ENCODE measurements at places on chromosomes 6 and 20. TPM values are rescaled to one million over a fixed set of nuclear protein-coding genes. Genes with fewer than 3 reads are reported as not detected.
A peak's percentile ranks its signal among the peaks of the same experiment; 100 is the strongest.

- no peak for DNase-seq
These were observed 1.4 kb downstream of the PIM1 start for GRCh38 chr6:37171201-37171969.

DNA sequence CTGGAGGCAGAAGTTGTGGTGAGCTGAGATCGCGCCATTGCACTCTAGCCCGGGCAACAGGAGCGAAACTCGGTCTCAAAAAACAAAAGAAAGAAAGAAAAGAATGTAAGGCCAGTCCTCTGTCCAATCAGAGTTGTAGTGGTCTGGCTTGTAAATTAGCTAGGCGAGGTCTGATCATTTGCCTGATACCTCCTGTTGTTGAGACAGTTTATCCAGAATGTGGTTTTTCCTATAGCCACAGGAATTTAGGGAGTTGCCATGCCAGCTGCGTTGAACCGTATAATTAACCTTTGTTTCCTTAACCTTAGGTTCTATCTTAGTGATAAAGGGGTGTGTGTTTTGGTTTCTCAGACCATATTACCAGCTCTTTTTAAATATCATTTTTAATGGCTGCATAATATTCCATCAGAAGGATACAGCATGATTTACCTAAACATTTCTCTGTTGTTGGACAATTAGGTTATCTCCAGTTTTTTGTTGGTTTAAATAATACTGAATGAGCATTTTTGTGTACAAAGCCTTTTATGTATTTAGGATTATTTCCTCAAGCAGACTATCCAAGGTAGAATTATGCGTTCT is 11.7 kb upstream of the PPARD start:
- DNase-seq, result no peak

DNA sequence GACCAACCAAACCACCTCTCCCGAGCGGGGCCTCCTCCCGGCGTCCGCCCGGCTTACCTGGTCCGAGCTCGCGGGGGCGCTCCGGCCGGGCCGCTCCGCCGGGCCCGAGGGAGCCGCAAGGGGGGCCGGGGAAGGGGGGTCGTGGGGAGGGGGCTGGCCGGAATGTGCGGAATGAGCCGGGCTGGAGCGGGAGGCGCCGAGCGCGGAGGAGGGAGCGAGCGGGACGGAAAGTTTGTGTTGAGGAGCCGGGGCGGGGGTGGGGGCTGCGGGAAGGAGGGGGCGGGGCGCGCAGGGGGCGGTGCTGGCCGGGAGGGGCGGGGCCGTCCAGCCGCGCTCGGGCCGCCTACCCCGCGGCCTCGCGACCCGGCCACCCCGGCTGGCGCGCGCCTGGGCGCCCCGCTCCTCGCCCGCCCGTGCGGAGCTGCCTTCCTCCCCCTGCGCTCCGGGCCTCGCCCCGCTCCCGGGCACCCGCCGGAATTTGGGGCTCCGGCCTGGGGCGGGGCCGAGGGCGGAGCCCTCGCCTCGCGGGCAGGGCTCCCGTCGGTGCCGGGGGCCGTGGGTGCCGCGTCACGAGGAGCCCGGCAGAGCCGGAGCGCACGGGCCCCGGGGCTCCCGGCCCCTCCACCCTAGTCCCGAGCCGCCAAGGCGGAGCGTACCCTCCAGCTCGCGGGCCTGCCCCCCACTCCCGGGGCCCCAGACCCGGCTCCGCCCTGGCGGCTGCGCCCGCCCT is at the start of gene TEAD3:
Gene TEAD3, minus strand, starts transcription at position 239 of the 730 bp plus-strand sequence.
- DNase-seq, result no peak

GRCh38 chr6:64786736-64787135 is 920.3 kb downstream of the EYS start:
- DNase-seq, result no peak

DNA sequence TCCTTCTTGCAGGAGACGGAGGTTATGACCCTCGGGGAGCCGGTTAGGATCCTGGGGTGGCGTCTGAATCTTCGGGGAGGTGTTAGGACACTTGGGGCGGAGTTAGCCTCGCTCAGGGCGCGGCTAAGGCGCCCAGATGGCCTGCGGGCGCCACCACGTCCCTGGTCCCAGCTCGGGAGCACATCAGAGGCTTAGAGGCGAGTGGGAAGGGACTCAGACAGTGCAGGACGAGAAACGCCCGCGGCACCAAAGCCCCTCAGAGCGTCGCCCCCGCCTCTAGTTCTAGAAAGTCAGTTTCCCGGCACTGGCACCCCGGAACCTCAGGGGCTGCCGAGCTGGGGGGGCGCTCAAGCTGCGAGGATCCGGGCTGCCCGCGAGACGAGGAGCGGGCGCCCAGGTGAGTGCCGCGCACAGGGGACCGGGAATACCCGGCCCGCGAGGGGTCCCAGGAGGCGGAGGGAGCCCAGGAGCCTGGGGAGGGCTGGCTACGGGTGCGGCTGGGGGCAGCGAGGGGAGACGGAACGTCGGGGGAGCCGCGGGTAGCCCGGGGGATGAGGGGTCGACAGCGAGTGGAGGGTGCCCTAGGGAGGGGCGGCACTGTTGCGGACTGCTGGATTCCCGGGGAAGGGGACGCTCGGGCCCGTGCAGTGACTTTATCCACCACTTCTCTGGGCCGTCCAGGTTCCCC is at the start of gene HCK:
Gene HCK, plus strand, starts transcription at position 153 of the 688 bp plus-strand sequence.
- no peak for DNase-seq

GRCh38 chr20:38117635-38118034 is 47.4 kb downstream of the TGM2 start:
- DNase-seq, result no peak

Gene ZBTB2
- total RNA-seq, result 8.9 TPM

DNA sequence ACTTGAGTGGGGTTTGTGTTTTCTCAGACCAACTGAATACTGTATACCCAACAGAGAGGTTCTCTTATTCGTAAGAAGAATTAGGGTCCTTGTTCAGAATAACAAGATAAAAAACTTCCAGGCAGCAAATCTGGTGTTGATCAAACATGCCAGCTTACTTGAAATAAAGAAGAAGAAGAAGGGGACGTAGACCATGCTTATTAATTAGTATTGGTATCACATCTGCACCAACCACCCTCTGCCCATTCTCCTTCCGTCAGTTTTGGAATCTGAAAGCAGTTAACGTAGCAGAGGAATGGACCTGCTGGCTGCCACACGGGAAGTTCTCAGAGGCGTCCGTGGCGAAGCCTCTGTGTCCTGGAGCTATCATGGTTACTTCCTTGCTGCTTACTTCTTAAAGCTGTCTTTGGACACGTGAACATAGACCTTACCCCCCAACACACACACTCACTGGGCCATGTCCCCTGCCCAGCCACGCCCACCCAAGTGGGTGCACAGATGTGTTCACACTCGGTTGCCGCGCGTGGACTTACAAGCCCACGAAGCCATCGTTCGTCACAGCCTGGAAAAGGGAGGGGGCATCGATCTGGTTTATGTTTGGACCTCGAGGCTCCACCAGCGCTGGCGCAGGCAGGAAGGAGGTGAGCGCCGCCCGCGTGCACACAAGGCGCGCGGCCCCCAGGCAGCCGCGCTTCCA is 4.1 kb upstream of the DLL1 start:
- DNase-seq, result no peak

GRCh38 chr20:59074456-59074855 is 31.9 kb upstream of the PRELID3B start:
- DNase-seq, result no peak

Gene LAMA2
- total RNA-seq, result 2.7 TPM

DNA sequence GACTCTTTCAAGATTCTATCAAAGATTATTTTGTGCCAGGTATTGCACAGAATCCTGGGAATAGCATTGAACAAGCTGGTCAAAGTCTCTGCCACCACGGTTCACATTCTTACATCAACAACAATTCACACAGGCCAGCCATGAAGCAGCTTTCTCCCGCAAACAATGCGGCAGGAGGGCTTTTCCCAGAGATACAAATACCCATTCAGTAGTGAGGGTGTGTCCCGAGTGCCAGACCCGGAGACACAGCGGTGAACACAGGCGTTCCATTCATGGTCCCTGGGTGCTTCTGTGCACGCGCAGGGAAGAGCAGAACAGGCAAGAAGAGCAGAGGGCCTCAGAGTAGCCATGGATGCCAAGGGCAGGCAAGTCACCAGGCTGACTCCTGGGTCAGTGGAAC is 83.3 kb upstream of the PDE10A start:
- DNase-seq, result no peak

- DNase-seq, result no peak
These were observed 13.1 kb upstream of the ZSCAN9 start for GRCh38 chr6:28211840-28212509.

Gene CCN5
- not detected for total RNA-seq

GRCh38 chr20:62971950-62972844 is 19.7 kb downstream of the SLC17A9 start:
- peak; percentile 1 for DNase-seq

Gene BPIFA1
- total RNA-seq, result not detected

GRCh38 chr6:659716-660581 is 3.0 kb upstream of the HUS1B start:
- DNase-seq, result no peak

DNA sequence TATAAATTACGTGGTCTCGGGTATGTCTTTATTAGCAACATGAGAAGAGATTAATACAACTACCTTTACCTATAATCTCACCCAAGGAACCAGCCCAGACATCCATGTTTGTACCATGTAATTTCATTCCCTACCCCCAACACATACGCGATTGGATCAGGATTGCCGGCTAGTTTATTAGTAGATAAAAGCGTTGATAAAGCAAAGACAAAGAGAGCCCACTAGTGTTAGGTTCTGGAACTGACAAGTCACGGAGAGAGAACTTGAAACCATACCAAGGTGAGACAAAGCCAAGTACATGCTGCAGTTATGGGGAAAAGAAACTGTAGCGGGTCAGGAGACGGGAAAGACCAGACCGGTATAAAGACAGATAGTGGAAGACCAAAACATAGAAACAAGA is 37.4 kb upstream of the FAM135A start:
- DNase-seq, result no peak

- DNase-seq, result no peak
These were observed 400.1 kb downstream of the PLCB1 start for GRCh38 chr20:8532169-8532568.

DNA sequence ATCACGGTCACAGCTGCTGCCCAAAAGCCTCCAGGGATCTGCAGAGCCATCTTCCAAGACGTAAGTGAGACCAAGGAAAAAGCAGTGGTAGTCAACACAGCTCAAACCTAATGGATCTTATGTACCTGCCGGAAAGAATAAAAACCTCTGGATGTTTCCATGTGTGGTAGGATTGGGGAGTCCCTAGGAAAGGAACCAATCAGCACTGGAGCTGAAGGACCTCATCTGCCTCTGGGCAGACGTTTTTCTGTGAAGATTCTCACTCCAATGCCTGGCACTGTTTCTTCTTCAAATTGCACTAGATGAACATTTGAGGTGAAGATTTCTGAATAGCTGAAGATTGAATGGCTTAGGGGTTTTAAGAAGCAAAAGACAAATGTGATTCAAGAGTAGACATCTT is at the start of gene HLA-DQB2:
Gene HLA-DQB2, minus strand, starts transcription at position 112 of the 400 bp plus-strand sequence. Its CDS starts 62 bp downstream, at position 50.
- DNase-seq, result no peak

Gene PBOV1
- total RNA-seq, result not detected

Gene ZSCAN31
- 0.52 TPM for total RNA-seq

DNA sequence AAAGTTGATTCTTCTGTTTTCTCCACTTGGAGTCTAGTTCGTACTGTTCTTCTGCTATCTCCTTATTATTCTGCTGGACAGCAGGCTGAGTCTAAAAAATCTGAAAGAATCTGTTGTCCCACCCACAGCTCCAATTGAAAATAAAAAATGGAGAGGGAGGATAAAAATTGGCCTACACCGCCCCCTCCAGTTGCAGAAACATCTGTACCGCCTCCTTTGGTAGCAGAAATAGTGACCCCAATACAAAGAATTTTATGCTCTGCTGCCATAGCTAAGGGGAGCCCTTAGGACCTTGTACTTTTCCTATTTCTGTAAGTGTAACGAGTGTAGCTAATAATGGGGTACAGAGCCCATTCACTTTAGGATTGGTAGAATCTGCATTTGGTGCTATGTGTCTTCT is 4.9 kb upstream of the FKBP1A start:
- DNase-seq, result no peak

DNA sequence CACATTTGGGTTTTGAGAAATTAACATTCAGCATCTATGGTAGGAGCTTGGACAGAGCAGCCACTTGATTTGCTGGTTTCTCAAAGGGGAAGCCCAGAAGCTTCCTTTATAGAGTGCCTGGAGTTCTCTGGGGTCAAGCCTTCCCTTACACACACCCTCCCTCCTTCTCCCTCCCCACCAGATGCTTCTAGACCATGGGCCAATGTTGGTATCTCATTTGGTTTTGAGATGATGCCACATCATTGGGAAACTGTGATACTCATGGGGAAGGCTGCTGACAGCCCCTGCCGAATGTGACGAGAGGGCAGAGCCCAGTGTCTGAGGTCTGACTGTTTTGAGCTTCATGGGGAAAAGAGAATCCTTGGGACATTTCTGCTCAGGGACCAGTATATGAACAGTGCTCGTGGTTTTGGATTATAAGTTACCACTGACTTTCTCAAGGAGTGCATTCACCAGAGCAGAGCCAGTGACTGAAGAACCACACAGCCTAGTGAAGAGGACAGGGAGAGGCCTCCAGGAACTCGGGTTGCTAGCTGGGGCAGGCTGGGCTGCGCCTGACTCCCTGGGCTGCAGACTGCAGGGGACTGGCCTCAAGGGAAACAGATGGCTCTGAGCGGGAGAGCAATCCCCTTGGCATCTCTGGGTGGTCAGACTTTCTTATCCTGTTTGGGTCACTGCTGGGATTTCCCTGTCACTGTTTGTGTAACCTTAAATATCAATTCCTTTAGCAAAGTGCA is 46.4 kb upstream of the CST5 start:
- no peak for DNase-seq

- DNase-seq, result no peak
These were observed 19.0 kb downstream of the PLAGL2 start for GRCh38 chr20:32188376-32189122.

DNA sequence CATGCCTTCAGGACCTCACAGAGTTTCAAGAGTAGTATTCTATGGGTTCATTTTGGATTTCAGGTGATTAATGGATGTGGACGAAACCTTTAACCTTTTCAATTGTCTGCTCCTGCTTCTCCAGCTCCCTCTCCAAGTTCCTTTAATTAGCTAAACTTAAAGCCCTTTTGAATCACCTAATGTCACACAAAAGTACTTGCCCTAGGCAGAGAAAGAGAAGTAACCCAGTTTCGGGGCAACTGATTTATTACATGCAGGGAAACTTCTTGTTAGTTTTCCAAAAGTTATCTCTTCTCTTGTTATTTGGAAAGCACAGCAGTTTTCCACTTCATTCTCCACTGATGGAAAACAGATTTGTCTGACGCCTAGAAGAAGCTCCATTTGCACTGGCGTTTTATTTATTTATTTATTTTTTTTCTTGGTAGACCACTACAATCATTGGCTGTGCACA is 407.7 kb upstream of the JARID2 start:
- no peak for DNase-seq

GRCh38 chr6:47169785-47170616 is 127.9 kb upstream of the ADGRF1 start:
- DNase-seq, result peak; percentile 57

DNA sequence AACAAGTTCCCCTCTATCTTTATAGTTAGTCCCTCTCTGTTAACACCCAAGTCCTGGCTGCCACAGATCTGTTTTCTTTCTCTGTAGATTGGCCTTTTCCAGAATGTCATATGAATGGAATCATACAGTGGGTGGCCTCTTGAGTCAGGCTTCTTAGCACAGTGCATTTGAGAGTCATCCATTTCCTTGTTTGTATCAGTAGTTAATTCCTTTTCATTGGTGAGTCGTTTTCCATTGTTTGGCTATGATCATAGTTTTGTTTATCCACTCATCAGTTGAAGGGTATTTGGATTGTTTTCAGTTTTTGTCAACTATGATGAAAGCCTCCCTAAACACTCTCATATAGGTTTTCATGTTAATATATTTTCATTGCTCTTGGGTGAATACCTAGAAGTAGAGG is 248.3 kb downstream of the ARID1B start:
- no peak for DNase-seq

GRCh38 chr6:73521351-73521985 is 636 bp upstream of the EEF1A1 start:
- DNase-seq, result no peak

GRCh38 chr20:25203871-25204320 is 8.4 kb downstream of the ENTPD6 start:
- DNase-seq, result no peak

Gene ZC3H12D
- 0.07 TPM for total RNA-seq

Data from epithelial cell of proximal tubule (primary cell).